GM04503 (cell line): ENCODE measurements at places on chromosomes 3 and 15.

GRCh38 chr3:24605511-24606028 lies 110.9 kb upstream of the THRB start:
- DNase-seq, result no peak

- no peak for DNase-seq
These were observed 430.0 kb downstream of the SHQ1 start for GRCh38 chr3:72418244-72418643.

DNA sequence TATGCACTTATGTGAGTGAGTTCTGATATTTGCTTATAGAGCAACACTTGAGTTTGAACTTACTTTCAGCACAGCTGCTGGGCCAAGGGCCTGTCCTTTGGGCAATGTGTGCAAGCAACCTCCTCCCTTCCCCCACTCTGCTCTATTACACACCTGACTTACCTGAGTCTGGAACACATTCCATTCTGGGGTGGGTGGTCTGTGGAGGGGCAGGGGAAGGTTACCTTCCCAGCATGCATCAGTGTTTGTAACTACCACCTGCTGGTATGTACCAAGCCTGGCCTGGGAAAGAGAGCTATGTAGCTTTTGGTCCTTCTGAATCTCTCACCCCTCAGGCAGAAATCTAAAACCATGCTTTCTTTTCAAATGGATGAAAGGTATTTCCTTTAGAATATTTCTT lies 103.0 kb downstream of the ISL2 start:
- no peak for DNase-seq

- DNase-seq, result peak; percentile 99
These were observed 16.8 kb downstream of the BCL2L10 start for GRCh38 chr15:52095597-52096262.

GRCh38 chr3:55320928-55321327 lies 166.2 kb downstream of the WNT5A start:
- no peak for DNase-seq

DNA sequence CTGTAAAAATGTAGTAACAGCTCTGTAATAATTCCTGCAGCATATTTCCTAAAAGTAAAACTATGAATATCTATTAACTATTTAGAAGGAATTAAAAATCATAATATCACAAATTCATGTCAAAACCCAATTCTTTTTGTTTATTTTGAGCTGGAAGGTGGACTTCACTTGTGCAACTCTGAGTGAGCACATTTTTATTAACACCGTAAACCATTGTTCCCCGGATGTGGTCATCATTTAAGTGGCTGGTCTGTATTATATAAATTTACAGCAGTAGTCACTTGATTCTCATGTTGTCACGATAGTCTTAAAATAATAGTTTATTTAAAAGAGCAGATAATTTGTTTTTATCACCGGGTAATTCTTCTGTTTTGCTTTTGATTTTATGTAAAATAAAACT lies 43.0 kb upstream of the UTS2B start:
- DNase-seq, result no peak

DNA sequence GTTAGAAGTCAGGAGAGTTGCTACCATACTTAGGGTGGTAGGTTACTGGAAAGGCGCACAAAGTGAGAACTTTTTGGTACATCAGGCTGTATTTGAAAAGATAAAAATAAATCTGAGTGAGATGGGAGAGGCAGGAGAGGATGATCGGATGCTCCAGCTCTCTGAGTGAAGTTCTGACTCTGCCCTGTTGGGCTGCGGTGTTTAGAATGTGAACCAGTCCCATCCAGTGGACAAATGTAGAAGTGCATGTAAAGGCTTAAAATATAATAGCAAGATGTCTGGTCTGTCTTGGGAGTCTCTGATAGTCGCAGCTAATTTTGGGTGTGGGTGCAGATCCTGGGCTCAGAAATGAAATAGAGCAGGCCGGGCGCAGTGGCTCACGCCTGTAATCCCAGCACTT lies 30.4 kb downstream of the ACKR2 start:
- DNase-seq, result no peak

DNA sequence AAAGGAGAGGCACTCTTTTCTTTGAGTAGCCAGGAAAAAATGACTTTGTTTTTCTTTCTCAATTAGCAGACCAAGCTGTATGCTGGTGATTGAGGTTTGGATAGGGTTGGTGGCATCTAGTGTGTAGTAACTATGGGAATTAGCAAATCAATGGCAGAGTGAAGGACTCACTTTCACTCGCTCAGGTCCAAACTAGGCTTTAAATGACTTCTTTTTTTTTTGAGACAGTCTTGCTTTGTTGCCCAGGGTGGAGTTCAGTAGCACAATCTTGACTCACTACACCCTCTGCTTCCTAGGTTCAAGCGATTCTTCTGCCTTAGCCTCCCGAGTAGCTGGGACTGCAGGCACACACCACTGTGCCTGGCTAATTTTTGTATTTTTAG lies 35.9 kb downstream of the PRKCI start:
- no peak for DNase-seq

DNA sequence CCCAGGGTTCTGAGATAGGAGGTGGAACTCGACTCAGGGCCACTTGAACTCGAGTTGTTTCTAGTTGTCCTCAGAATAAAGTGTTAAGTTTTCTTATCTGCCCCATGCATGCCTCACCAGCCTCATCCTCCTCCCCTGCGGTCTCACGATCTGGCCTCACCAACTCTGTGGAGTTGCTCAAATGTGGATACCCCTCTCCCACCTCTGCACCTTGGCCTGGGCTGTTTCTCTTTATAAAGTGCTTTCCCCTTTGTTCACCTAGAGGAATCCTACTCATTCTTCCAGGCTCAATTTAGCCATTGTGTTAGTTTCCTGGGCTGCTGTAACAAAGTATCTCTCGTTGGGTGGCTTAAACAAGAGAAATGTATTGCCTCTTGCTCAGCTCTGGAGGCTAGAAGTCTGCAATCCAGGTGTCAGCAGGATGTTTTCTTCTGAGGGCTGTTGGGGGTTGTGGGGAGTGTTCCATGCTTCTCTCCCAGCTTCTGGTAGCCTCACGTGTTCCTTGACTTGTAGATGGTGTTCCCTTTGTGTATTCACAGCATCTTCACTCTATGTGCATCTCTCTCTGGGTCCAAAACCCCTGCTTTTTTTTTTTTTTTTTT lies 100.7 kb downstream of the MEX3B start:
- no peak for DNase-seq

DNA sequence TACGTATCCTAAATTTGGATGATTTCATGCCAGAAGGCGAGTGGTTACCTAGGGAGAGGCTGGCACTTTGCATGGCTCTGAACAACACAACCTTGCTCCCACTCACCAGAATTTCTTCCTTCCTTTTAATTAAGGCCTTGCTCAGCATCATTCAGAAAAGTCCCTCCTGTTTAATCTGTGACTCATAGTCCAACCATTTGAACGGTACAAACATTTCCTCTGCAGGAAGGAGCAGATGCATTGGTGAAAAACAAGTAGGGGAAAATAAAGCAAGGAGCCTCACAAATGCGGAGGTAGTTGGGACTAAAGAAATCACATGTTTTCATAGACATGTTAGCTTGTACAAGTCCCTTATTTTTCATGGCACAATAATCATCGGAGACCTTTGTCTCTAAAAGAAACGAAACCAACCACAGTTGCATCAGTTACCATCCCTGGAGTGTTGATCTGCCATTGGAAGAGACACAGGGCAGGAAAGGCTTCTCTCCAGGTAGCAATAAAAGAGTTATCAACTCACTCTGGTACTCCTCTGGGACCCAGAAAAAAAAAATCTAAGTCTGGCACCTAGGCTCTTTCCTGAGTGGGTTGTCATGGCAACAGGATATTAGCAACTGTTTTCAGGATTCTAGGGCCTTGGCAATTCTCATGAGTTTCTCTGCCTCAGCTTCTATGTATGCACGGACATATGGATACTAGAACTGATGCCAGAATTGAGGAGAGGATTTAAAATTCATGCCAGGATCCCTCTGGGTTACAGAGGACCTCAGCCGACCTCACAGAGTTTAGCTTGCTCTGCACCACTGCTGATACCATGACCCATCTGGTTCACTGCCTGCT lies 255.4 kb upstream of the ARPP21 start:
- no peak for DNase-seq

DNA sequence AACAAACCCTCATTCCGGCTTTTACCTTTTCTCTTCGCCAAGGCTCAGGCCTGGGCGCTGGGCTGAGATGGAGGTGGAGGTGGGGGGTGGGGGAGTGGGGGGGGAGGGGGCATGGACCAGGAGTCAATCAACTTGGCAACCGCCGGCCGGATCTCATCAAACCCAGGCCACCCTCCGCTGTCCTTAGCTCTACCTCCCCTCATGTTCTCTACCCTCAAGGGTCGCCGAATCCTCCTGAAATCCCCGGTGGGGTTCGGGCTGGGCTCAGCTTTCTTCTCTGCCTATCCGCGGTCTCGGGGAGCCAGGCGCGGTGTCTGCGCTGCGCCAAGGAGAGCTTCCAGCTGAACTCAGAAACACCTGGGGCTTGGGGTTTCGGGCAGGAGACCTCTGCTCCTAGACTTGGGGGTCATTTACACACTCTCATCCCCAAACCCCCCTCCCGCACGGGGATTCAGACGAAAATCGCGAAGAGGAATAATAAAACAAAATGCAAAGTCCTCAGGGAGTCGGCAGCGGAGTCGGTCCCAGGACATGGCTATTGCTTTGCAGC lies 2.5 kb downstream of the ONECUT1 start:
- no peak for DNase-seq
